ENCODE measurements at places on chromosomes 5 and 9. TPM values are rescaled to one million over a fixed set of nuclear protein-coding genes. Genes with fewer than 3 reads are reported as not detected.
A peak's percentile ranks its signal among the peaks of the same experiment; 100 is the strongest.

- no peak overlapping the region for H3K27ac ChIP-seq
- H3K27me3 ChIP-seq = no peaks in the 10 kb centered on the region
- no peaks in the 10 kb centered on the region for H3K36me3 ChIP-seq
- DNase-seq = no peak
- H3K4me3 ChIP-seq = no peak overlapping the region
These were observed 97.3 kb downstream of the PAPPA start for GRCh38 chr9:116250891-116251290.

GRCh38 chr5:133405275-133406034 lies 206.9 kb downstream of the FSTL4 start:
- no peak for DNase-seq
- no peak overlapping the region for H3K4me3 ChIP-seq
- H3K27ac ChIP-seq = no peak overlapping the region

DNA sequence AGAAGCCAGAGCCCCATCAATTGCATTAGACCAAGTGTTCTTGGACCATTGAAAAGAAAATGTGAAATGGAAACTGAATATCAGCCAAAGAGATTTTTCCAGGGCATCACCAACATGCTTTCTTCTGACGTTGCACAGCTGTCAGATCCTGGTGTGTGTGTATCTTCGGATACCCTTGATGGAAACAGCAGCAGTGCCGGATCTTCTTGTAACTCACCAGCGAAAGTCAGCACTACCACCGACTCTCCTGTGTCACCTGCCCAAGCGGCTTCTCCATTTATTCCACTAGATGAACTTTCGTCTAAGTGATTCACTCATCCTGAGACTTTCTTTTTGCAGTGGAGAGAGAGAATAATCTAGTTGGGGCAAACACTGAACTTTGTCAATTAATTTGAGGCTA lies 75.7 kb downstream of the PIP5K1B start:
- DNase-seq = no peak
- H3K27me3 ChIP-seq = no peaks in the 10 kb centered on the region
- H3K36me3 ChIP-seq = no peaks in the 10 kb centered on the region
- H3K4me3 ChIP-seq = peak overlapping the region; percentile 86
- H3K27ac ChIP-seq = peak overlapping the region; percentile 96

GRCh38 chr9:127848756-127849504 lies 5.5 kb downstream of the ENG start:
- no peak overlapping the region for H3K4me3 ChIP-seq
- peaks cover 57% of the 10 kb centered on the region for H3K4me1 ChIP-seq

DNA sequence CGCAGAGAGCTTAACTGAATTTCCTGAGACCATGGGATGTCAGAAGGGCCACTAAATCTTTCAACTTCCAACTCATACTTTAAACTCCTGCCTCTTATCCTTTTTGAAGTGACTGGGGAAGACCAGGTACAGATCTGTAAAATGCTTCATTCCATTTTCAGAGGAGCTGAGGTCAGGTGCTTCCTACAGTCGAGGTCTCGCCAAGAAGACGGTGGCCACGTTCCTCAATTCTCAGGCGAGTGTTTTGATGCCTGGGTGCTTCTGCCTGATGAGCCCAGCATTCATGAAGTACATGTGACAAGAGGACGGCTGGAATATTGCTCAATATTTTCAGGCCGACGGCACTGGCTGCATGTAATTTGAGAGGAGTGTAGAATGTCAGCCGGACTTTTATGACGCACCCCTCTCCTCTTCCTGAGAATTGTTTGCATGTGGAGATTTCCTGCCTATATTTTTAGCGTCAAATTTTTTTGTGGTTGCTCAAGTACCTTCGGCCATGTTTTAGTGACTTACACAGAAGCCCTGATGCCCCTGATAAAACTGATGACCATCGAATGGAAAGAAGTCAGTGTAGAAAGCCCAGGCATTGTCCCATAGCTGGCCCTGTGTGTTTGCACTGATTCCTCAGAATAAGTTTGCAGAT lies 38.8 kb upstream of the GLRX start:
- H3K36me3 ChIP-seq = no peaks in the 10 kb centered on the region
- peaks cover 79% of the 10 kb centered on the region for H3K4me1 ChIP-seq
- H3K4me3 ChIP-seq = no peak overlapping the region
- H3K27ac ChIP-seq = peak overlapping the region; percentile 97

DNA sequence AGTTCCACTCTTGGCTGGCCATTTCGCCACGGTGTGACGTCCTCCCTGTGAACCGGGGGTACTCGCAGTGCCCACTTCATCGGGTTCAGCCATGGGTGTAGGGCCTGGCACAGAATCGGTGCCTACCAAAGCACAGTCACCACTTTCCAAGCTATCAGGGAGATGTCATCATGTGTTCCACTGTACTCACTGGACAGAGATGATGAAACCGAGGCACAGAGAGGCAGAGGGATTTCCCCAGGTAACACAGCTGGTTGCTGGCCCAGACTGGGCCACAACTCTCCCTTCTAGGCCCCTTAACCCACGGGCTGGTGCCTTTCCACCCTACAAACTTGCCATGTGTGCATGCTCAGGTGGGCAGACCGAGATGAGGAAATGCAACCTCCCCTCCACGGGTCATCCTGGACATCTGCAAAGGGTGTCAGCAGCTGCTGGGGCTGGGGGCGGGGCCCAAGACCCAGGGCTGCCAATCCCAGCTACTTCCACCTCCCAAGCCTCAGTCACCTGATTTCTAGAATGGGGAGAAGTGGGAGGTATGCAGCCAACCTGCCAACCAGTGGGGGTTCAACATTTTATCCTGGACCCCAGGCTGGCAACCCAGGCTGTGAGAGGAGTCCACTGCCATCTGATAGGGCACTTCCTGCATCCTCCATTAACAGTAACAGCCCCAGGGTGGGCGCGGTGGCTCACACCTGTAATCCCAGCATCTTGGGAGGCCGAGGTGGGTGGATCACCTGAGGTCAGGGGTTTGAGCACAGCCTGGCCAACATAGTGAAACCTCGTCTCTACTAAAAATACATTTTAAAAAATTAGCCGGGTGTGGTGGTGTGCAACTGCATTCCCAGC lies 893 bp upstream of the SH2D3C start:
- no peaks in the 10 kb centered on the region for H3K36me3 ChIP-seq
- no peaks in the 10 kb centered on the region for H3K27me3 ChIP-seq
- no peak overlapping the region for H3K4me3 ChIP-seq
- DNase-seq = no peak
- H3K4me1 ChIP-seq = no peaks in the 10 kb centered on the region

- H3K4me3 ChIP-seq = no peak overlapping the region
- no peaks in the 10 kb centered on the region for H3K27me3 ChIP-seq
- H3K4me1 ChIP-seq = peaks cover 7% of the 10 kb centered on the region
- H3K27ac ChIP-seq = no peak overlapping the region
These were observed 88.9 kb upstream of the CACNA1B start for GRCh38 chr9:137788561-137789294.

DNA sequence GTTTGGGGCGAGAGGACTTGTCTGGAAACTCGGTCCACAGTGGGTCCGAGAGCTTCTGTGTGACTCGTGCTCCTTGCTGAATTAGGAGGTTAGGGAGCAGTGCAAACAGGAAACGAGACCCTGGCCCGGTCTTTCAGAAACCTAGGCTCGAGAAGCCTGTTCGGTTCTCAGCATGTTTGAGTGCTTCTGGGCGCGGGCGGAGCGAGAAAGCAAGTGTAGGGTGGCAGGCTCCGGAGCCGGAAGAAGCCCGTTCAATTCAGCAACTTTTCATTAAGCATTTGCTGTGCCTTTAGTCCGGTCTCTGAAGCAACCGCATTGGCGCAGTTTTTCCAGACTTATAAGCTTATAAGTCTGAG lies 547 bp downstream of the CLTA start:
- peak overlapping the region; percentile 95 for H3K27ac ChIP-seq
- H3K4me3 ChIP-seq = peak overlapping the region; percentile 98
- peaks cover 42% of the 10 kb centered on the region for H3K4me1 ChIP-seq
- no peaks in the 10 kb centered on the region for H3K36me3 ChIP-seq

GRCh38 chr9:111381006-111381405 lies 51.0 kb upstream of the OR2K2 start:
- H3K4me3 ChIP-seq = no peak overlapping the region
- H3K36me3 ChIP-seq = peaks cover 25% of the 10 kb centered on the region
- H3K27ac ChIP-seq = no peak overlapping the region
- H3K4me1 ChIP-seq = no peaks in the 10 kb centered on the region
- no peak for DNase-seq
- H3K27me3 ChIP-seq = no peaks in the 10 kb centered on the region

- H3K27ac ChIP-seq = no peak overlapping the region
- no peak overlapping the region for H3K4me3 ChIP-seq
- no peaks in the 10 kb centered on the region for H3K36me3 ChIP-seq
- H3K27me3 ChIP-seq = no peaks in the 10 kb centered on the region
These were observed 121.8 kb downstream of the CAAP1 start for GRCh38 chr9:26770821-26771220.

GRCh38 chr5:147578228-147579024 lies 68.6 kb upstream of the DPYSL3 start:
- DNase-seq = no peak
- peak overlapping the region; percentile 50 for H3K27ac ChIP-seq
- peaks cover 12% of the 10 kb centered on the region for H3K4me1 ChIP-seq
- H3K27me3 ChIP-seq = no peaks in the 10 kb centered on the region

GRCh38 chr9:89010056-89010455 lies 18.8 kb downstream of the S1PR3 start:
- H3K36me3 ChIP-seq = no peaks in the 10 kb centered on the region
- no peaks in the 10 kb centered on the region for H3K27me3 ChIP-seq
- no peak overlapping the region for H3K4me3 ChIP-seq
- no peak overlapping the region for H3K27ac ChIP-seq
- DNase-seq = no peak

- H3K27ac ChIP-seq = no peak overlapping the region
- H3K4me1 ChIP-seq = peaks cover 7% of the 10 kb centered on the region
- no peaks in the 10 kb centered on the region for H3K27me3 ChIP-seq
- no peak overlapping the region for H3K4me3 ChIP-seq
- DNase-seq = no peak
- no peaks in the 10 kb centered on the region for H3K36me3 ChIP-seq
These were observed 109.9 kb downstream of the RPS23 start for GRCh38 chr5:82168294-82168693.

- no peak overlapping the region for H3K27ac ChIP-seq
- no peaks in the 10 kb centered on the region for H3K27me3 ChIP-seq
- no peaks in the 10 kb centered on the region for H3K4me1 ChIP-seq
- no peak for DNase-seq
These were observed 138.7 kb downstream of the PLCXD3 start for GRCh38 chr5:41371738-41372137.

GRCh38 chr9:137797206-137798120 lies 80.1 kb upstream of the CACNA1B start:
- H3K27ac ChIP-seq = no peak overlapping the region
- H3K36me3 ChIP-seq = peaks cover 38% of the 10 kb centered on the region
- no peak for DNase-seq
- no peak overlapping the region for H3K4me3 ChIP-seq
- H3K27me3 ChIP-seq = no peaks in the 10 kb centered on the region

The NOXA1 gene
- 9.6 TPM for total RNA-seq

The DMRT3 gene
- total RNA-seq = not detected

The CCL21 gene
- total RNA-seq = 9.3 TPM

The BARHL1 gene
- not detected for total RNA-seq

The PTPRD gene
- total RNA-seq = 19.6 TPM
